ENCODE measurements at places on chromosomes 4 and X.

- no peak for DNase-seq
These were observed 13.2 kb upstream of the SORCS2 start for GRCh38 chr4:7179158-7179557.

GRCh38 chr4:158933236-158933635 lies 164.4 kb downstream of the FNIP2 start:
- DNase-seq, result peak; percentile 59

DNA sequence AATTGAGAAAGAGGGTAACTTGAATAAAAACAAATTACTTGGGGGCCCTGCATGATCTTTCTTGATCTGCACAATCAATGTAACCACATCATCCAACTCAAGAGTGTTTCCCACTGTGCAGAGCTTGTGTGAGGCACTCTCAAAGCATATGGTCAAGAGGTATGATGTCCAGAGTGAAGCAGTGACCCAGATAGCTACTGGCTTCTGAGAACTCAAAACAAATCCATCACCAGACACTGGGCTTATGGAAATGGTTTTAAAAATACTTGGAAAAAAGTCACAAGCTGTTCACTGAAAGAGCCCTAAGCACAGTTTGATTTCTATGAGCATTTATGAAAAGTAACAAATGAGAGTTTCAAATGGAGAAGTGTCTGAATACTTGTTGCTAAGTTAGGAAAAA lies 361.0 kb downstream of the GRXCR1 start:
- DNase-seq, result no peak

DNA sequence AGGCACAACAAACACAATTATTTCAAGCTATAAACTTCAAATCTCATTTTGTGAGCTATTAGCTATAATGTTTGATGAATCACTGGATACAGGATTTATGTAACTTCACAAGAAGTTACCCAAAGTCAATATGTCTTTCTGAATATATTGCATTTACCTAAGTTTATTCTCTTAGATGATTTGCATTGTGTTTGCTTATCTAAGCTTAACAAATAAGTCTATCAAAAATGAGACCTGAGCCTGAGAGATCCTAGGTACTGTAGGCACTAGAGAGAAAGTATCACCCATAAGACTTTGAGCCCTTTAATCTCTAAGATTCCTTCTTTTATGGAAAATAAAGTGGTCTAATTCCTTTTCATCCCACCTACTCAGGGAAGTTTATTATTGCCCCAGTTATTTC lies 178.2 kb downstream of the NAF1 start:
- no peak for DNase-seq

GRCh38 chrX:65837875-65838549 lies 170.6 kb downstream of the MSN start:
- no peak for DNase-seq
